ENCODE measurements at places on chromosomes 4 and X. TPM values are rescaled to one million over a fixed set of nuclear protein-coding genes. Genes with fewer than 3 reads are reported as not detected.

Gene SYTL4
- 12.0 TPM for polyA plus RNA-seq

Gene NELFA
- polyA plus RNA-seq: 13.8 TPM

Gene RAB33A
- polyA plus RNA-seq: 1.2 TPM

Gene MAP3K15
- 0.15 TPM for polyA plus RNA-seq
